ENCODE measurements at places on chromosomes 1 and 21.

- DNase-seq, result no peak
These were observed 99.1 kb downstream of the ASTN1 start for GRCh38 chr1:177065430-177065829.

DNA sequence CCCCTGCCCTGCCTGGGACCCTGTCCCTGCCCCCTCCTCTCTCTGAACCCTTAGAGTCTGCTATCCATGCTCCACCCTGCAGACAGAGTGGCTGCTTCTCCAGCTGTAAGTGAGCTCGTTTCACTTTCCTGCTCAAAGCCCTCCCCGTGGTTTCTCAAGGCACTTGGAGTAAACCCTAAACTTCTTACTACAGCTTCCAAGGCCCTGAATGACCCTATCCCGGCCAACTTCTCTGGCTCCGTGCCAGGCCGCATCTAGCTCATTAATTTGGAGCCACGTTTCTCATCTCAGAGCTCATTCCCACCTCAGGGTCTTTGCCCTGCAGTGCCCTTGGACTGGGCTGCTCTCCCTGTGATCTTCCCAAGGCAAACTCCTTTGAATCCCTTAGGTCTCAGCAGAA is 235.1 kb upstream of the RUNX1 start:
- DNase-seq, result no peak

GRCh38 chr1:22043198-22043769 is 9.2 kb upstream of the CDC42 start:
- DNase-seq, result no peak

GRCh38 chr1:230261928-230262650 is 164.0 kb downstream of the PGBD5 start:
- no peak for DNase-seq

DNA sequence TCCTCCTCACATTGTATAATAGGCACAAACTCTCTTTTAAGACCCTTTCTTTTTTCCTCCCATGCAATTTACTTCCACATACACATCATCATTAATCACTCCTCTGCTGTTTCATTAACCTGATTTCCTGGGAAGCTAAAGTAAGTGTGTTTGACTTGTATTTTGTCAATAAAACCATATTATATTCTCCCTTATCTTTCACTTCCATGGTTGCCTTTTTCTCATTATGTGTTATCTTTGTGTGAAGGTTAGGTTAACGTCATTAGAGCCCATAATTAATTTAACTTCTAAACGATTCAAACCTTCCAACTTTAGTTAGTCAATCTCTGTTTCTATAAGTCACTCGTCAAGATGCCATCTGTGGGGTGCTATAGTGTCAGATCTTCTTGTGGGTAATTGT is 313.0 kb downstream of the PAPPA2 start:
- no peak for DNase-seq

GRCh38 chr1:18549906-18550305 is 69.2 kb downstream of the KLHDC7A start:
- no peak for DNase-seq

DNA sequence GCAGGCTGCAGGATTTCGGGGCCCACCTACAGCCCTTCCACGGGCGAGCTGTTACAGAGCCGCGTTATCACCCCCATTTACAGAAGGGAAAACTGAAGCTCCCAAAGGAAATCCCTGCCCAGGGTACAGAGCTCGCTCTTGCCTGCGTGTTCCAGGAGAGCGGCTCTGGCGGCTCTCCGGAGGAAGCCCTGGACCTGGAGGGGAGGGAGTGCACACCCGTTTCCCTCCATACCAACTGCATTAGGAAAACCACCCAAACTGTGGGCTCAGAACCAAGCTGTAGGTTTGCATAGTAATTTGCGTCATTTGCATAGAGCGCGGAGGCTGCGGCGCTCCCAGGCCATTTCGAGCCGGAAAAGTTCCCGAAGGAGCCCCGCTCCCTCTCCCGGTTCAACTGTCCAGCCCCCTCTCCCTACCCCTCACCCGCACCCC is 24.7 kb upstream of the ADGRB2 start:
- DNase-seq, result no peak

GRCh38 chr1:203649551-203649998 is 22.9 kb downstream of the ATP2B4 start:
- DNase-seq, result no peak

GRCh38 chr1:96095849-96096612 is 625.6 kb upstream of the PTBP2 start:
- DNase-seq, result no peak

- DNase-seq, result no peak
These were observed 341.1 kb downstream of the TGFB2 start for GRCh38 chr1:218686258-218686657.

DNA sequence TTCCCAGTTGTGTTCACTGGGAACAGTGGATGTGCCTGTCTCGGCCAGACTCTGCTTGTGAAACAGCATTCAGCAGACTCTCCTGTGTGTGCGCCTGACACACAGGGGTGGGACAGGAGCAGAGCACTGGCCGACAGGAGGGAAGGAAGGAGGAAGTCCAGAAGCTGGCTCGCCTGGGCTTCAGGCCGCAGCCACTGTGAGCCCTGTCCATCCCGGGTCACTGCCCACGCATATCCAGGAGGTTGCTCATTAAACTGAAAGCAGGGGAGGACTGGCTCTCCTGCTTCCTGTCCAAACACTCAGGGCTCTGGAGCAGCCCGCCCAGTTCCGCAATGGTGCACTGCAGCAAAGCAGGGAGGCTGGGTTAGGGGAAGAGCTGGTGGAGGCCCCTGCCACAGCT is 218.7 kb upstream of the VAMP3 start:
- DNase-seq, result no peak

GRCh38 chr1:79006564-79006963 is at the start of gene ADGRL4:
ADGRL4 (minus strand) TSS chr1:79006730; CDS start chr1:79006654, 76 bp downstream.
- no peak for DNase-seq

DNA sequence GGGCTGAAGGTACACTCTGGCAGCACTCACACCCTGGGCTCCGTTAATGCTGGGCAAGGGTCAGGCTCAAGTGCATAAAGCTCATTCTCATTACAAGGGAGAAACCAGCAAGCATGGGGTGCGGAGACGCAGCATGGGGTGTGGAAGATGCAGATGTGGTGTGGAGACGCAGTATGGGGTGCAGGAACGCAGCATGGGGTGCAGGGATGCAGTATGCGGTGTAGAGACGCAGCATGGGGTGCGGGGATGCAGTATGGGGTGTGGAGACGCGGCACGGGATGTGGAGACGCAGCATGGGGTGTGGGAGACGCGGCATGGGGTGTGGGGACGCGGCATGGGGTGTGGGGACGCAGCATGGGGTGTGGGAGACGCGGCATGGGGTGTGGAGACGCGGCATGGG is 390.7 kb downstream of the NPHP4 start:
- no peak for DNase-seq

DNA sequence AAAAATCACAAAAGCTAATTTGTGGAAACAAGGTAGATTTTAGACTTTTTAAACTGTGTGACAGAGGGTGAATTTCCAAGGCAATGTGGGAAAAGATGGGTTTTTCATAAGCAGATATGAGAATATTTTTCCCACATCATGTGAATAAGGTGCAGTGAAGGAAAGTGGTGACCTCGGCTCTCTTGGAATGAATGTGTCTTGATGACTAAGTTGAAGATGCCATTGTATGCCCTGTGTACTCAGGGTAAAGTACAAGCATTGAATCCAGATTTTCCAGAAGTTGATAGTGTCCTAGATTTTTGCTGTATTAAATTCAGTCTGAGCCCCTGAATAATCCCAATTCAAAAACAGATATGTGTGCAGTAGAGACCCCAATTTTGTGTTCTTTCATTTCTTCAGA is 442.6 kb upstream of the ADGRL2 start:
- DNase-seq, result no peak

DNA sequence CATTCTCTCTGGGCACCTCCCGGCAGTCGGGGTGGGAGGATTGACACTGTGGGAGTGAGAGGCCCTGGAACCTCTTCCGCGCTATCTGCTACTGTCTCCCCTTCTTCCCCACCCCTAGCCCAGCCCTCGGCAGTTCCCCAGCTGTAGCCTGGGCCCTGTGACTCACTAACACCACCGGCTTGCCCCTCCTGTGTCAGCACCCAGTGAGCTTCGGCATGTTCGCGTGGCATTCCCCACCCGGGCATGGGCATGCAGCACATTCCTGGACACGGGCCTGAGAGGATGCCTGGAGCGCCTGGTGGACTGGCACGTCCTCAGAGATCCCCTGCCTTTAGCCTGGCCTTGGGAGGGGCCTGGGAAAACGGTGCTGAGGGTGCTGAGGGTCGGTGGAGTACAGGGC is 1.3 kb downstream of the CDK18 start:
- DNase-seq, result no peak

DNA sequence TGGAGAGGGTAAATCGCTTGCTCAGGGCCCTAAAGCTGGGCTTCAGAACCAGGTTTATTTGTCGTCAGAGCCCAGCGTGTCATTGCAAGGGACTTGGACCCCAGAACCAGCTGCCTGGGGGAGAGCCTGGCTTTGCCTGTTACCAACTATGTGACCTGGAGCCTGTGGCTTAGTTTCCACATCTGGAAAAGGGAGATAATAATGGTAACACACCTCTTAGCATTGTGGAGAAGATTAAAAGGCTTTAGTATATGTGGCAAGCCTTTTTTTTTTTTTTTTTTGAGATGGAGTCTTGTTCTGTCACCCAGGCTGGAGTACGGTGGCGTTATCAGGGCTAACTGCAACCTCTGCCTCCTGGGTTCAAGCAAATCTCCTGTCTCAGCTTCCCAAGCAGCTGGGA is 12.5 kb downstream of the CD52 start:
- DNase-seq, result no peak

DNA sequence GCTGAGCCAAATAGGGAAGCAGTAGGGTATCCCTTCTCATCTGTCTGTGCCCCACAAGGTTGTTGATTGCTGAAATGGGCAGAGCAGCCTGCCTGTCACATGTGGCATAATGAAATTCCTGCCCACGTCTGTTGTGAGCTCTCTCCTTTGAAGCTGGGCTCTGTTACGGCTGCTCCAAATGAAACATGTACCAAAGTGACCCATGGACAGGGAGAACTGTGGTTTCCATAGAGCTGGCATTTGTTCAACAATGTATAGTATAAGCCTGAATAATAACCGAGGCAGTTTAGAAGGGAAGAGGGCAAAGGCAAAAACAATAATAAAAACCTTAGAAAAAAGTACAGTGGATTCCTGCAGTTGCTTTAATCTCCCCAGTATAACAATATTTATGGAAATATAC is 149.7 kb downstream of the LYPLAL1 start:
- DNase-seq, result no peak

- DNase-seq, result no peak
These were observed 16.9 kb upstream of the VANGL1 start for GRCh38 chr1:115624859-115625258.

DNA sequence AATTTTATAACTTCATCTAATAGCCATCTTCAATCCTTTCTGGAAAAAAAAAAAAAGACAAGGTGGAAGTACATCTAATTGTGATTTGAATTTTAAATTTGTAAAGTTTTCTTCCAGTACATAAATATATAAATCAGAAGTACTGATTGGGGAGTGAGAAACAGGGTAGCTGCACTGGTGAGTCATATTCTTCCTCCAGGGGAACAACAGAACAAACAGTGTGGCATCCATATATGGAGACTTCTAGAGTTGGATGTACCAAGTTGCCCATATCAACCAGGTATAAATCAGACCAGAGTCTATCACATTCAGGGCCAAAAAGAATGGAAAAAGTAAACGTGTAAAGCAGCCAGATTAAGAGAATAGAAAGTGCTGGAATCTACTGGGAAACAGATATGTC is 66.0 kb upstream of the NRIP1 start:
- DNase-seq, result no peak

GRCh38 chr1:31568895-31569595 is 7.3 kb upstream of the TINAGL1 start:
- no peak for DNase-seq

Measured in SIG-M5 (cell line).